Heart left ventricle (tissue), 16 donors: ENCODE measurements at places on chromosomes 1 and 21. TPM values are rescaled to one million over a fixed set of nuclear protein-coding genes. Genes with fewer than 3 reads are reported as not detected.

The ARHGAP30 gene
- 3.0 TPM for polyA plus RNA-seq

The APCS gene
- not detected for polyA plus RNA-seq

The DPH2 gene
- polyA plus RNA-seq: 8.0 TPM

The FNDC5 gene
- polyA plus RNA-seq: 18.2 TPM

The FAM131C gene
- 1.1 TPM for polyA plus RNA-seq

The FAM3B gene
- not detected for polyA plus RNA-seq

The CRYAA gene
- not detected for polyA plus RNA-seq

The PCNT gene
- polyA plus RNA-seq: 17.0 TPM

The RHOU gene
- polyA plus RNA-seq: 3.1 TPM

The CCDC27 gene
- not detected for polyA plus RNA-seq

The SPOCD1 gene
- polyA plus RNA-seq: not detected

The EPHB2 gene
- polyA plus RNA-seq: 0.11 TPM

The UTS2 gene
- polyA plus RNA-seq: not detected

The HLX gene
- polyA plus RNA-seq: 3.7 TPM

The C1orf185 gene
- polyA plus RNA-seq: not detected

The FOXO6 gene
- 0.99 TPM for polyA plus RNA-seq

The ANGPTL1 gene
- 12.6 TPM for polyA plus RNA-seq

The VSIG8 gene
- not detected for polyA plus RNA-seq

The INSRR gene
- polyA plus RNA-seq: not detected

The CD1D gene
- 2.0 TPM for polyA plus RNA-seq

The DARS2 gene
- polyA plus RNA-seq: 12.0 TPM

The RUNX3 gene
- 0.35 TPM for polyA plus RNA-seq

The FCGR2B gene
- polyA plus RNA-seq: 3.5 TPM

The VCAM1 gene
- 1.9 TPM for polyA plus RNA-seq

The CYYR1 gene
- polyA plus RNA-seq: 17.2 TPM

The CELA3B gene
- not detected for polyA plus RNA-seq

The BNIPL gene
- polyA plus RNA-seq: 0.07 TPM

The SLC27A3 gene
- 18.4 TPM for polyA plus RNA-seq

The KCNJ6 gene
- polyA plus RNA-seq: not detected

The BEND5 gene
- polyA plus RNA-seq: 0.85 TPM

The CYP4Z1 gene
- 0.04 TPM for polyA plus RNA-seq

The NUP210L gene
- not detected for polyA plus RNA-seq

The ADAM30 gene
- not detected for polyA plus RNA-seq

The CEP85 gene
- 22.7 TPM for polyA plus RNA-seq

The ADAMTS4 gene
- 6.1 TPM for polyA plus RNA-seq

The ENTREP3 gene
- 5.1 TPM for polyA plus RNA-seq

The S100A14 gene
- 4.4 TPM for polyA plus RNA-seq

The ACTA1 gene
- 3,190 TPM for polyA plus RNA-seq

The SPRR2A gene
- polyA plus RNA-seq: 0.32 TPM

The ZNF695 gene
- polyA plus RNA-seq: not detected

The MTOR gene
- 17.4 TPM for polyA plus RNA-seq

The OR6N1 gene
- not detected for polyA plus RNA-seq

The PLA2G5 gene
- 102 TPM for polyA plus RNA-seq

The FALEC gene
- polyA plus RNA-seq: 0.46 TPM

The CLEC20A gene
- polyA plus RNA-seq: not detected

The RER1 gene
- 43.3 TPM for polyA plus RNA-seq

The MX2 gene
- polyA plus RNA-seq: 3.2 TPM

The HNRNPCL4 gene
- polyA plus RNA-seq: not detected

The SPRR3 gene
- polyA plus RNA-seq: 1.2 TPM

The PIK3R3 gene
- polyA plus RNA-seq: 11.8 TPM

The AMPD1 gene
- not detected for polyA plus RNA-seq

The SPRR4 gene
- not detected for polyA plus RNA-seq
